Frontal cortex (tissue), 4 donors: ENCODE measurements at places on chromosomes 13 and 19.

DNA sequence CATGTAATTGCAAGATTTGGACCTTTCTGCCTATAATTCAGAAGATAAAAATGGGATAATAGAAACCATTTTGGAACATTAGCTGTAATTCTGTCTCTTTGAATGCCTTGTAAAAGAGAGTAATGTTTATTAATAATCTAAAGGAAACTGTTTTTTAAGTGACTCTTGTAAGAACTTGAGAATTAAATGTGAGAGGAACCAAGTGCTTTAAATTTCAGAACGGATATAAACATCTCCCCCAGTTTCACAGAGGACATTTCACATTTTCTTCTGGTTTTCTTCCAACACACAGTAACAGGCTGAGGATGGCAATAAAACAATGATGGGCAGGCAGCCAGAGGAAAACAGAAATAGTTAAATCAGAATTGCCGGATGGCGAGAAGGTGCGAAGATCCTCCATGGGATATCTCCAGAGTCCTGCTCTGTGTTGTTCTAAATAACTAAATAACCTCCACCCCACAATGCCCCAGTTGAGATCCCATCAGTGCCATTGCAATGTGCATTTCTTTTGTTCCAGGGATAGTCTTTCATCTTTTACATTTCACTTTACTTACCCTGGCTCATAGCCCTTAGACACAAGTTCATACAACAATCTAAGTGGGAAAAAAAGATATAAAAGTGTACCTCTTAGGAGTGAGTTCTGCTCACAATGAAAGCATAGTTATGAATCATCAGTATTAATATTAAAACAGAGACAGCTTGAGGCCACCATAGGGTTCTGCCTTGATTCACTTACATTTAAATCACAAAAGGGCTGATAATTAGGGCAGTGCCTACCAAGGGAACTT, 73.3 kb downstream of the TNFRSF19 start:
- DNase-seq = no peak

GRCh38 chr13:22108283-22108942, 437.5 kb downstream of the FGF9 start:
- DNase-seq = no peak

DNA sequence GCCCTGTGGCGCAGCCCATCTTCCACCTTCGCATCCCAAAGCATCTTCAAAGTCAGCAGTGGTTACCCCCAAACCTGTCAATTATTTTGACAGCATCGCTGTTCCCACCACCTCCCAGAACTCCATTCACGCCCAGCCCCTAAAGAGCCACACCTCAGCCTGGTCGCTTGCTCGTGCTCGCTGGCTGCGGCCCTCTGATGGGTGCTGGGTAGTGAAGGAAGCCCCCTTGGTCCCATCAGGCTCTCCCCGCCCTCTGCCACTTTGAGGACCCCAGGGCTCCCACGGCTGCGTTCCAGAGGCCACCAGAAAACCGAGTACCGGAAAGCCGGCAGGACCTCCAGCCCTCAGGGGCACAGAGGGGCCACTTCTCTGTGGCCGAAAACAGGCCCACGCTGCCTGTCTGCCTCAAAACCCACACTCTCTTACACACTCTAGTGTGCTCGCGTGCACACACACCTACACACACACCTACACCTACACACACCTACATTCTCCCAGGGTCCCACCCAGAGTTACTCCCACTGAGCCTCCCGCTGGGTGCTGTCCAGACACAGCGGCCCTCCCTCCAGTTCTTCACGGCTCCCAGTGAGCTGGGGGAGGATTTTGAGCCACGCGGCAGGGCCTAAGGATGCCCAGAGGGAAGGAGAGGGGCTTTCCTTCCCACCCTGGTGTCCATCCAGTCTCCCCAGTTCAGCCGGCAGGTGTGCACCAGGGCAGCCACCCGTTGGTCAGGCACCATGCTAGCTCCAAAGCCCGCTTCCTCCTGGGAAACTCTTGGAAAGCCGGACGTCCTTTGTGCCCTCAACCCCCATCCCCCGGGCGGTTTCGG, 1.9 kb downstream of the VSTM2B start:
- no peak for DNase-seq

DNA sequence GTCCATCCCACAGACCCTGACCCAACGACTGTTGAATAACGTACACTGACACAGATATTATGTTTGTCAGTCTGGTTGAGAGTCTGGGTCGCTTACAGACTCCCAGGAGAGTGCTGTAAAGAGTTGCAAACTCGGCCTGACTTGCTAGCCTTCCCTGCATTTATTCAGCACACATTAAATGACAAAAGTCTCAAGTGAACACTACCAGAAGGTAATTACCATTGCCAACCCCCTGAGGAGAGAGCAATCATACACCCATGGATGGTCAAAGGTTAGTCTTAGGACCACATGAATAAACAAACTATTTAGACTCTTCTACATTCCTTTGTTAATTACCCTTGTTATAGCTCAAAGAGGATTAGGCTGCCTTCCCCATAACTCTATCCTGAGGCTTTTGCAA, 1048.6 kb downstream of the PCDH17 start:
- DNase-seq = no peak
